ENCODE measurements at places on chromosomes 12 and 14.

DNA sequence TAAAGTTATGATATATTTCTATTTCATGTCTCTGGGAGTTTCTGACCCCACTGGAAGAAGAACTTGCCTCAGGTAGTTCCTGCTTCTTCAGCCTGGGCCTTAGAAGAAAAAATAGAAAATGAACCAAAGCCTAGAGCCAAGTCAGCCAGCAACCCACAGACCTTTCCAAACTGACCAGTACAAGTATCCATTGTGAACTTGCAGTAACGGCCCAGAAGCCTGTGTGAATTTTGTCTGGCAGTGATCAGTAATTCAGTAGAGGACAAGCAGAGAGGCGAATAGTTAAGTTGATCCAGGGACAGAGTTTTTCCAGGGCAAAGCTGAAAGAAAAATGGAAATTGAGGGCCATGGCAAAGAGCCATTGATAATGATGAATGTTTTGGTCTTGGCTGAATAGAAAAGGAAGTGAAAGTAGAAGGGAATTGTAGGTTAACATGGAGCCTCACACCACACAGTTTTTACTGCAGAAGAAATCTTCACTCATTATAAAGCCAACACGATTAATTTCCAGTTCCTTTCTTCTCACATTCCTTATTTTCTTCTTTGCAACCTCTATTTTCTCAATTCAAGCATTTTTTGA lies 311.8 kb downstream of the BTG1 start:
- no peak for DNase-seq

- DNase-seq = no peak
Observed at GRCh38 chr14:33924566-33925100, 26.2 kb downstream of the EGLN3 start.

- no peak for DNase-seq
Observed at GRCh38 chr12:10366875-10367274, 23.0 kb downstream of the KLRK1 start.

- DNase-seq = no peak
Observed at GRCh38 chr12:92105676-92106075, 40.0 kb downstream of the BTG1 start.

DNA sequence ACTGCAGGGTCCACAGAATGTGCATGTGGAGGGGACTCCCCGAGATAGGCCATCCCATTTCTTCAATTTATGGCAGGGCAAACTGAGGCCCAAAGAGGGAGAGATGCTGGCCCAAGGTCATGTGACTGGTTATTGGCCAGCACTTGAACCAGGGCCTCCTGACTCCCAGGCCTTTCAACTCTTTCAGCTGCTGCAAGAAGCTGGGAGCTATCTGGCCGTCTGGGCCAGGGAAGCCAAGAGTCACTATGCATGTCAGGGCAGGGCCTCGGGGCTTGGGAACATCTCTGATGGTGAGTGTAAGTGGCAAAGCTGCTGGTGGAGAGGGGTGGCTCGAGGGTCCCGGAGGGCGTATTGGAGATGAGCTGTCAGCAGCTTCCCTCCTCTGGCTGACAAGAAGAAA lies 9.5 kb upstream of the LTBP2 start:
- DNase-seq = no peak

GRCh38 chr12:51661199-51661598 lies 70.2 kb downstream of the SCN8A start:
- DNase-seq = no peak

GRCh38 chr14:69796797-69797500 lies at the start of gene SLC10A1:
TSS of gene SLC10A1 (minus strand) at chr14:69797241. CDS start at chr14:69797155, 86 bp downstream.
- DNase-seq = no peak

GRCh38 chr12:66541426-66541825 lies 137.4 kb downstream of the GRIP1 start:
- DNase-seq = no peak

Data from stimulated activated CD4-positive, alpha-beta T cell treated with anti-CD3 and anti-CD28 coated beads, Interleukin-15, amount 100 ng/mL, for 1 hour (primary cell).